ENCODE measurements at places on chromosomes 7 and 10. TPM values are rescaled to one million over a fixed set of nuclear protein-coding genes. Genes with fewer than 3 reads are reported as not detected.

The TLX1 gene
- not detected for total RNA-seq

- H3K4me3 ChIP-seq: no peak overlapping the region
- H3K27ac ChIP-seq: no peak overlapping the region
- peak; percentile 83 for DNase-seq
- no peaks in the 10 kb centered on the region for H3K27me3 ChIP-seq
Observed at GRCh38 chr7:102272075-102272916, 14.4 kb upstream of the SH2B2 start.

DNA sequence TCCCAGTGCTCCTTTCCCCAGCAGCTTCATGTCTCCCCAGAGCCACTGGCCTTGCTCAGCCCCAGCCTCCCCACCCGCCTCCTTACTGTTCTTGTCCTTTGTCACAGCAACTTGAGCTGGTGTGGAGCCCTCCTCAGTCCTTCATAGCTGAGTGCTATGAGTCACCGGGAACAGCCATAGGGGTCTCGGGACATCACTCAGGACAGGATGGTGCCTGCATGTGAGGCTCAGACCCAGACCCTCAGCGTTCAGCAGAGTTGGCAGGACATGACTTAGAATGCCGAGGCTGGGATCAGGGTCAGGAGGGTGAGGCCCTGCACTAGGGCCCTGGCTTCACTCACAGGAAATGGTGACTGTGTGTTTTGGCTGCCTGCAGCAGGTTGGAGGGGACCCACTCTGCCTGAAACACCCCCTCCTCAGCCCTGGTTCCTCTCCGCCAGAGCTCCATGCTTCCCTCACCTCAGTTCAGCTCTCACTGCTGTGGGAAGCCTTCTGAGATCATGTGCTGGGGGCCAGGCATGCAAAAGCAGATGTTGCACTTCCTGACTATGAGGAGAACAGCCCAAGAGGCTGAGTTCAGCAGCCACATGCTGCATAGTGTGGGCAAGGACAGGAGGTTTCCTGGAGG, 40.7 kb upstream of the GJD4 start:
- peaks cover 19% of the 10 kb centered on the region for H3K36me3 ChIP-seq
- peaks cover 2% of the 10 kb centered on the region for H3K4me1 ChIP-seq
- H3K27me3 ChIP-seq: no peaks in the 10 kb centered on the region
- no peak for DNase-seq
- no peak overlapping the region for H3K27ac ChIP-seq
- no peak overlapping the region for H3K4me3 ChIP-seq

DNA sequence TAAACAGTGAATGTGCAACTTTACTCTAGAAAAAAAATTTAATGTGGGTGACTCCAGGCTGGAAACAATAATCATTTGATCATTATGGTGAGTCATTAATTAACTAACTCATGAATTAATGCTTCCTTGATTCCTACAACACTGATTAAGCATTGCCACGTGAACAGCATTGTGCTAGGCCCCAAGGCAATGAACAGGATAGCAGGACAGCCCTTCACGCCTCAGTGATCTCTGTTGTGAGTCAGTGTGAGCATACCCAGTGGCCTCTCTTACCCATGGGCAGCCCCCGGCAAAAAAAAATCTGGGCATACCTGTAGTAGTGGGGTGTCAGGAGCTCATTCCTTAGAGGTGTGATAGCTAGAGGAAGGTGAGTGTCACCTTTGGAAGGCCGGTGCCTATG, 76.0 kb downstream of the DENND2A start:
- H3K27ac ChIP-seq: no peak overlapping the region
- H3K36me3 ChIP-seq: no peaks in the 10 kb centered on the region
- H3K27me3 ChIP-seq: no peaks in the 10 kb centered on the region
- H3K4me3 ChIP-seq: no peak overlapping the region
- no peak for DNase-seq

The CDHR1 gene
- total RNA-seq: 0.37 TPM

DNA sequence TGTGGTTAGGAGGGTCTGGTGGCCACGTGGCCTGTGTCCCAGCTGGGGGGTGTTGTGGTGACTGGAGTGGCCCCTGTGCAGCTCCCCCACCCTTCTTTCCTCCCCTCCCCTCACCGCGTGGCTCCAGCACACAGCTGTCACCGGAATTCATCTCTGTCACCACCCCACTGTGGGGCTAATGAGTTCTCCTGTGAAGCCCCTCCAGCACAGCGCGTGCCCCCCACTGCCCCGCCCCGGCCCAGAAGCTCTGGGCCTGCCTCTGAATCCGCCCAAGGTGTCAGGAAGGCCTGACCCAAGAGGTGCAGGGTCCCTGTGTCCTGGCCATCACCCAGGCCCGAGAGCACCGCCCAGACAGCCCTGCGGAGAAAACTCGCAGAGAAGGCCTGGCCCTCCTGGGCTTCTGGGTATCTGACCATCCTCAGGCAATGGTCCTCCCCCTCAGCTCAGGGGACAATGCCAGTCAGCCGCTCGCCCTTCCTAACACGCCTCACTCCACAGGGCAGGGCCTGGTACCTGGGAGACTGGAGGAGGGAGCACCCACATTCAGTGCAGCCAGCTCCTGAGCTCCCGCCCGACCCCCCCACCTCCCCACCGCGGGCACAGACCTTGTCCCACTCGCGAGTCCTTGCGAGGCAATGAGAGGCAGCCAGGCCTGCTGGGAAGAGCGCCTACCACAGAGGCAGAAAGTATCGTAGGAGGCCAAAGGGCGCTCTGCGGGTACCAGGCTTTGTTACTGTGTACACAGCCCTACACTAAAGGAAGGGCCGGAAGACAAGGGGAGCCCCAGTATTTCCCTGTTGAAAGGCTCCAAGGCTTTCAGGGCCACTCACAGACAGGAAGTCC, 38.2 kb downstream of the GBX1 start:
- H3K4me3 ChIP-seq: no peak overlapping the region
- no peak for DNase-seq
- peaks cover 2% of the 10 kb centered on the region for H3K36me3 ChIP-seq
- no peak overlapping the region for H3K27ac ChIP-seq
- H3K4me1 ChIP-seq: no peaks in the 10 kb centered on the region
- H3K27me3 ChIP-seq: no peaks in the 10 kb centered on the region

The MYOZ1 gene
- total RNA-seq: not detected

DNA sequence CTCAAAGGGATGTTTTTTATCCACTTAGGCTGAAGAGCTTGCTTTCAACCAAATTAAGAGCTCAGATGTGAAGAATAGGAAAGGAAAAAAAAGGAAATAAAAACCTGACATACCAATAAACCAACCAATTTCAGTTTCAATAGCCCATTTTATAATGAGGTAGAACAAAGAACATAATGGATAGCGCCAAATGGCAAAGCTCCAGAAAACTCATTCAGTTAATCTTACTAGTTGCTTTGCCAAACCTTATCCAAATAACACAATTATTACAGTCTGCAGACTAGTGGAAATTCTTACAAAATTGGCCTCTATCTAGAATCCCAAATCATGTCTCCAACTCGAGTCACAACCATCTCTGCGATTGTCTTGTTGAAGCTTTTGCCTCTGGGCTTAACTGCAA, 337.0 kb downstream of the CRPPA start:
- no peak overlapping the region for H3K4me3 ChIP-seq
- H3K4me1 ChIP-seq: no peaks in the 10 kb centered on the region
- H3K27ac ChIP-seq: no peak overlapping the region
- DNase-seq: no peak

DNA sequence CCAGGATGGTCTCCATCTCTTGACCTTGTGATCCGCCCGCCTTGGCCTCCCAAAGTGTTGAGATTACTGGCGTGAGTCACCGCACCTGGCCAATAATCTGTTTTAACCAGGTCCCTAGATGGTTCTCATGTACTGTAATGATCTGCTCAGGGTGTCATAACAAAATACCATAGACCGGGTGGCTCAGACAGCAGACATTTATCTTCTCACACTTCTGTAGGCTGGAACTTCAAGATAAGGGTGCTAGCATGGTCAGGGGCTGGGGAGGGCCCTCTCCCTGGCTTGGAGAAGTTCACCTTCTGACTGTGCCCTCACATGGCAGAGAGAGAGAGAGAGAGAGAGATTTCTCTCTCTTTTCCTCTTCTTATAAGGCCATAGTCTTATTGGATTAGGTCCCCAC, 279.4 kb upstream of the LYZL1 start:
- H3K36me3 ChIP-seq: no peaks in the 10 kb centered on the region
- no peaks in the 10 kb centered on the region for H3K4me1 ChIP-seq
- H3K27ac ChIP-seq: no peak overlapping the region
- no peak overlapping the region for H3K4me3 ChIP-seq
- no peak for DNase-seq

GRCh38 chr7:11430112-11430511, 401.9 kb downstream of the THSD7A start:
- DNase-seq: no peak
- no peaks in the 10 kb centered on the region for H3K36me3 ChIP-seq
- no peaks in the 10 kb centered on the region for H3K27me3 ChIP-seq
- H3K27ac ChIP-seq: no peak overlapping the region
- no peaks in the 10 kb centered on the region for H3K4me1 ChIP-seq
- no peak overlapping the region for H3K4me3 ChIP-seq

The ITGA8 gene
- not detected for total RNA-seq

The PRPS1L1 gene
- total RNA-seq: not detected

DNA sequence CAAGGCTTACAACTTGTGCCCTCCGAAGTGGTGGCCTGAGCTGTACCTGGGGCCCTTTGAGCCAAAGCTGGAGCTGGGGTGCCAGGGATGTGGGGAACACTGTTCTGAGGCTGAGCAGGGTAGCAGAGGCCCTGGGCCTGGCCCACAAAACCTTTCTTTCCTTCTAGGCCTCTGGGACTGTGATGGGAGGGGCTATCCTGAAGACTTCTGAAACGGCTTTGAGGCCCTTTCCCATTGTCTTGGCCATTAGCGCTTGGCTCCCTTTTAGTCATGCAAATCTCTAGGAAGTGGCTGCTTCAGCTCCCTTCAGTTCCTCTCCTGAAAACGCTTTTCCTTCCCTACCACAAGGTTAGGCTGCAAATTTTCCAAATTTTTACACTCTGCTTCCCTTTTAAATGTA, 16.8 kb upstream of the CRYGN start:
- no peaks in the 10 kb centered on the region for H3K4me1 ChIP-seq
- H3K27ac ChIP-seq: no peak overlapping the region
- peaks cover 2% of the 10 kb centered on the region for H3K36me3 ChIP-seq
- DNase-seq: no peak

DNA sequence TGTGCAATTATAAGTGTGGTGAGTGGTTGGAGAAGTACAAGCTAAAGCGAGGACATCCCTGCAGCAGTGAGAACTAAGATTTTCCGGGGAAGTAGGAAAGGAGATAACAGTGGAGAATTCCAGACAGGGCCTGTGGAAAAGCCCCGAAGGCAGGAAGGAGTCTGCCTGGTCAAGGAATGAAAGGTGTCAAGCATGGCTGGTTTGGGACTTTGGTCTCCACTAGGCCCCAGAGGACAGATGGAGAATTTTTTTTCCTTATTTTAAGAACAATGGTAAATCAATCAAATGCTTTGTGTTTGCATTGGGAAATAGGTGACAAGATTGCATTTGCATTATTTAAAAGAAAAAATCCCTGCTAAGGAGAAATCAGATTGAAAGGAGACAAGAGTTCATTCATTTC, 3.2 kb upstream of the CEP55 start:
- peaks cover 5% of the 10 kb centered on the region for H3K36me3 ChIP-seq
- H3K27me3 ChIP-seq: peaks cover 18% of the 10 kb centered on the region
- H3K4me1 ChIP-seq: peaks cover 10% of the 10 kb centered on the region
- H3K4me3 ChIP-seq: no peak overlapping the region

The DNAH11 gene
- total RNA-seq: 0.02 TPM

DNA sequence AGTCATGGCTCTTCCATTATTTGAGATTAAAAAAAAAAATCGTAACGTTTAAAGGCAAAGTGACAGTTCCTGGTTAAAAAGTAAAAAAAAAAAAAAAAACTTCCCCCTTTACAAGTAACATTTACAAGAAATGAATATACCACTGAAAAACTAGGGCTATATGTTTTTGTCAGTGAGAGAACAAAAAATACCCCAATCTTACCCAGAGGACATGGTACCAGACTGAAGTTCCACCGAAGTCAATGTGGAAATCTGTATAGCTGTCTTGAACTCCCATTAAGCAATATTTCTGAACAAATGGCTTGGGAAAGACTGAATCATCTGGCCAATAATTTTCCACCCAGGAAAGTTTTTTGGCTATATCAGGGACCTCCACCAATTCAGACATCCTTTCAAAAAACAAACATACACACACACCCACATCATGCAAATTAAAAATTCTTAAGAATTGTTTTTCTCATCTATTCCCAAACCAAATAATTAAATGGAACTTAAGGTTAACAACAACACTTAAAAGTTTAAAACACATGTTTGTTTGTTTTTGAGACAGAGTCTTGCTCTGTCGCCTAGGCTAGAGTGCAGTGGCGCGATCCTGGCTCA, 50.2 kb downstream of the KDM7A start:
- H3K27ac ChIP-seq: no peak overlapping the region
- no peak overlapping the region for H3K4me3 ChIP-seq
- no peak for DNase-seq
- no peaks in the 10 kb centered on the region for H3K27me3 ChIP-seq

- no peak overlapping the region for H3K4me3 ChIP-seq
- no peak overlapping the region for H3K27ac ChIP-seq
- no peaks in the 10 kb centered on the region for H3K36me3 ChIP-seq
Observed at GRCh38 chr10:28503114-28503513, 29.8 kb upstream of the WAC start.

GRCh38 chr10:124949543-124949942, 7.6 kb downstream of the ZRANB1 start:
- H3K4me3 ChIP-seq: no peak overlapping the region
- peaks cover 38% of the 10 kb centered on the region for H3K4me1 ChIP-seq
- no peaks in the 10 kb centered on the region for H3K27me3 ChIP-seq
- no peak for DNase-seq
- H3K27ac ChIP-seq: no peak overlapping the region
- peaks cover 12% of the 10 kb centered on the region for H3K36me3 ChIP-seq

DNA sequence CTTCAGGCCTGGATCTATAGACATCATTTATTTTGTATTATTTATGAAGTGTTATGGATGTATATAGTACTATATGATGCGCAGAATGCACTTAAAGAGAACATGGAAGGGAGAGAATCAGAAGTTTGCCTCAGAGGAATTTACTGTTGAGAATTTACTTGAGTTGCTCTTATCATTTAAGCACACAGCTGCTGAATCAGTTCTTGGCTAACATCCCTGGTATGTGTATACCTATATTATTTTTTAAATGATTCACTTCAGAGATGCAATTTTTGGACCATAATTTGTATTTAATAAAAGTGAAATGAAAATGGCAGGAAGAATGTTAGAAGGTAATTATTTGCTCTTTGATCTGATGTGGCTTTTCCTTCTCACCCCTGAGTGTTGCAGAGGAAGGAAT, 191.6 kb downstream of the BICC1 start:
- no peak overlapping the region for H3K27ac ChIP-seq
- H3K4me1 ChIP-seq: no peaks in the 10 kb centered on the region
- no peak overlapping the region for H3K4me3 ChIP-seq
- no peak for DNase-seq
- no peaks in the 10 kb centered on the region for H3K36me3 ChIP-seq

DNA sequence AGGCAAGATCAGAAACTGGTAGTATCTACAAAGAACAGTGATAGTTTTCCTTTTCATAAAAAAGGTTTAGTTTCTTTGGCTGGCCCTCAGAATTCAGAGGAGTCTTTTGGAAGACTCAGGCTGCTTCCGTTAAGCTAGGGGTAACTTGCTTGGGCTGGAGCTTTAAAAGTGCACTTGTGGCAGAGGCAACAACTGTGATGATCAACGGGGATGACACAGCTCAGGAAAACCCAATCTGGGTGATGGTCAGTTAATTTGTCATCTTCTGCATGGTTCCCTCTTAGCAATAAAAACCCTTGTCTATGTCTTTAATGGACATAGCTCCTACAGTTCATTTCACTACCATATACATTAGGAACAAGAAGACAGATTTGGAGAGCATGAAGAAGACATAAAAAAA, 46.7 kb downstream of the SGMS1 start:
- peaks cover 60% of the 10 kb centered on the region for H3K4me1 ChIP-seq
- H3K27ac ChIP-seq: peak overlapping the region; percentile 11
- peaks cover 2% of the 10 kb centered on the region for H3K36me3 ChIP-seq
- no peak overlapping the region for H3K4me3 ChIP-seq

Measured in activated naive CD4-positive, alpha-beta T cell treated with anti-CD3 and anti-CD28 coated beads for 36 hours (primary cell).